SK-N-SH (cell line): ENCODE measurements at places on chromosomes 1 and 21.
A peak's percentile ranks its signal among the peaks of the same experiment; 100 is the strongest.

DNA sequence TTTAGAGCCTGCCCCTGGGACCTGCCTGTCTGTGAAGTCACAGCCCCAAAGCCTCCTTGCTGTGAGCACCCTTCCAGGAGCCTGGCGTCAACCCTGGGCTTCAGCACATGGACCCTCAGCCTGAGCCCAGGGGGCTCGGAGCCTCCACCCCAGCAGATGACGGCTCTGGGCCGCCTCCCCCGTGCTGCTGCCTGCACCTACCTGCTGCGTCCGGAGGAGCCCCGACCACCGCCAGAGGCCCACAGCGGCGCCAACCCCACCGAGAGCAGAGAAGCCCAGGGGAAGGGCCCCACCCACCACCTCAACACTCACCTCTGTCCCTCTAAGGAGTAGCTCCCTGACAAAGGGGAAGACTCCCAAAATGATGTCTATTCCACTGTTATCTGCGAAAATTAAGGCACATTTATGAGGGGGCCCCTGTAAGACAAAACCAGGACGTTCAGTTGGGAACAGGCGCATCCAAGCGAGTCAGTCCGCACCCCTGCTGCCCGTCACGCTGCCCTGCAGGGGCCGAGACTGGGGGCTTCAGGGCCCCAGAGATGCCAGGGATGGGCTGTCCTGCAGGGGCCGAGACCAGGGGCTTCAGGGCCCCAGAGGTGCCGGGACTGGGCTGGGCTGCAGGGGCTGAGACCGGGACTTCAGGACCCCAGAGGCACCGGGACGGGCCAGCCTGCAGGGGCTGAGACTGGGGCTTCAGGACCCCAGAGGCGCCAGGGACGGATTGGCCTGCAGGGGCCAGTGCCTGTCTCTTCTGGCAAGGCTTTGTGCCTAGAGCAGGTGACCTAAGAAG is 15.8 kb downstream of the PANK4 start:
- no peak for DNase-seq

- DNase-seq = no peak
Observed at GRCh38 chr21:46187814-46188213, 3.6 kb upstream of the SPATC1L start.

GRCh38 chr1:115596080-115596780 is 45.5 kb upstream of the VANGL1 start:
- DNase-seq = no peak

DNA sequence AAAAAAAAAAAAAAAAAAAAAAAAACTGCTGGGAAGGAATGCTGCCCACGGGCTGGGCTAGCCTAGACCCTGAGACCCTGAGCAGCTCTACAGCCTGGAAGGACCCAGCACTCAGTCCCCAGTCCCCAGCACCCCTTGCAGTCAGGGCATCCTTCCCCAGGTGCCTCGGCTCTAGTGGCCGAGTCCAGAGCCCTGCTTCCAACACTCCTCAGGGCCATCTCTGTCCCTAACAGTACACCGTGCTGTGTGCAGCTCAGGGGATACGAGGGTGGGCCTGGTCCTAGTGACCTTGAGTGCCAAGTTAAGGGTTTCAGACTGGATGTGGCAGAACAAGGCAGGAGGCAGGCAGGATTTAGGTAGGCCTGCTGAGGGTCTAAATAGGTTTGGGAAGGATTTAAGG is 50.2 kb upstream of the LRP8 start:
- DNase-seq = no peak

GRCh38 chr21:39300587-39300986 is 12.8 kb downstream of the BRWD1 start:
- DNase-seq = no peak

DNA sequence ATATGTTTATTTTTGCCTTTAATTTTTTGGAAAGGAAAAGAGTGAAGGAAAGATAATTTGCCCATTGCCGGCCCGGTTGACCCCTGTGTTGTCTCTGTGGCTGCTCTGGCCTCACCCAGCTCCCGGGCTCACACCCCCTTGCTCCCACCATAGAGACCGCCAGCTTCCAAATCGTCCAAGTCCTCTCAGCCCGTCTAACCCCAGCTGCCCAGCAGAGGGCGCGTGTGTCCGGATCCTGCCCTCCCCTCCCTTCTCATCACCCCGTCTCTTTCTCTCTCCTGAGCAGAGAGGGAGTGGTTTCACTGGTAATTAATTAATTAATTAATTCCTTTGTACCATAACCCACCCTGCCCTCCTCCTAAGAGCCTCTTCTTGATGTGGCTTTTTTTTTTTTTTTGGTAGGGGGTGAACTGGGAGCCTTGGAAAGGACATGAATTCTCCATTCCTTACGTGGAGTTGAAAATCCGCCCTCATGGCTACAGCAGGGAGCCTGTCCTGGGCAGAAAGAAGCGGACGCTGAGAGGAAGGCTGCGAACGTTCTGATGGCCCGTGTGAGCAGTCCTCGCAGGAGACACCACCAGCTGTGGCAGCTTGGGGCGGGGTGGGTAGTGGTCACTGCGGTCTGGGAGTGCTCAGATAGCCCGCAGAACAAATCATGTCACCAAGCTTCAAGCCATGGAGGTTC is 45.9 kb downstream of the KIAA0040 start:
- DNase-seq = peak; percentile 85

GRCh38 chr1:220325306-220325995 is 53.2 kb upstream of the RAB3GAP2 start:
- DNase-seq = no peak

DNA sequence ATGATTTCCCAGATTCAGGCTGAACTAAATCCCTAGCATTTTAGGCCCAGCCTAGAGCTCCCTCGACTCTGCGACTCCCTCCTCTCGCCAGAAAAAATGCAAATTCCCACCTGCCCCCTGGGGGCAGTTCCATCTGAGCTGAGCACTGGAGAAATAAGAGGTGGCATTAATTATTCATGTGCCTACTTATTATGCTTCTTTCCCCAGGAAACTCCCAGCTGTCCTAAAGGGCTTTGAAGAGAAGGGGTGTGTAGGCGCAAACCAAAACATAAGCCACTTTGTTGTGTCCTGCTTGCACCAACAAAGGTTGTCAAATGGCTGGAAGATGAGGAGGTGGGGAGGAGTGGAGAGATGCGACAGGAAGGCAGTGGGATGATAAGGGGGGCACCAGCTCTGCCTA is 41.4 kb upstream of the GOLT1A start:
- DNase-seq = no peak

DNA sequence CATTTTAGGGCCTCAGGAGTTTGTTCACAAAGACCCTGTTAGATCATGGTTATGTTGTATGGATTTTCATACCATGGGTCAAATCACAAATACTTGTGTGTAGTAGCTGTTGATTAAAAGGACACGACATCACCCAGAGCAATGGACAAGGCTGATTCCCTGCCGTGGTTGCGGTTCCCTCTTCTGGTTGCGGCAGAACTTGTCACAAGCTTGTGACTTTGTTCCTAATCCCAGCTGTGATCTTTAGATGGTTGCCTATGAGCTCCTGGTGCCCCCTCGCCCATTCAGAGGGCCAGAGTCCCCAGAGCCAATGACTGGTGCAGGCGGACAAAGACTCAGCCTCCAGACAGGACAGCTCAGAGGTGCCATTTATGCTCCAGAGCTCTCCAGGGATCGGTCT is 11.8 kb upstream of the SDHB start:
- DNase-seq = no peak

GRCh38 chr1:245566952-245567351 is 412.2 kb downstream of the KIF26B start:
- DNase-seq = peak; percentile 82

DNA sequence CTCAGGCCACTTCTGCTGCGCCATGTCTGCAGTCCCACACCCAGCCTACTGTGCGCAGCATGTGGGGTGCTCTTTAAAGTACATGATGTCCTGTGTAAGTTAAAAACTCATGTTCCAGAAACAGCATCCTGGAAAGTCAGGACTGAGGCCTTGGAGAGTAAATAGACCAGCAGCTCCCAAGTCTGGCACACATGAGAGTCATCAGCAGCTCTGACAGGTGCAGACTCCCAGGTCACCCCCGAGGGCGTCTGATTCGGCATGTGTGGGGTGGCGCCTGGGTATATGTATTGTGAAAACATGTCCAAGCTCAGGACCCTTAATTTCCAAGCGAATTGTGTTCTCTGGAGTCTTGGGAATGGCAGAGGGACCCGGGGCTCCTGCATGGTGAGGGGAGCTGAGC is 120.1 kb upstream of the RUNX3 start:
- no peak for DNase-seq

DNA sequence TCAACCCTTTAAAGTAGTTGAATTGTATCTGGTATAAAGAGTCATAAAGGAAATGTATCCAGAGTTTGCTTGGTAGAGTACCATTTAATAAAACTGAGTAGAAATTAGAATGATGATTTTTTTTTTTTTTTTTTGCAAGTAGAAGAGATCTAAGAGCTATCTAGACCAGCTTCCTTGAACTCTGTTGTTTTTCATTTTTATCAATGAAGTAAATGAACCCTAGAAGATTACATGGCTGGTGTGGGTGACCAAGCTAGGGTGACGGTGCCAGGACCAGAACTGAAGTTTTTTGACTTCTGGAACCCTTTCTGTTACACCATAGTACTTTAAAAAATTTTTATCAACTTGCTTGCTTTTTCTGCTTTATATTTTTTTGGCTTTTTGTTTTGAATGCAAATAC is 36.9 kb downstream of the MACO1 start:
- DNase-seq = no peak

DNA sequence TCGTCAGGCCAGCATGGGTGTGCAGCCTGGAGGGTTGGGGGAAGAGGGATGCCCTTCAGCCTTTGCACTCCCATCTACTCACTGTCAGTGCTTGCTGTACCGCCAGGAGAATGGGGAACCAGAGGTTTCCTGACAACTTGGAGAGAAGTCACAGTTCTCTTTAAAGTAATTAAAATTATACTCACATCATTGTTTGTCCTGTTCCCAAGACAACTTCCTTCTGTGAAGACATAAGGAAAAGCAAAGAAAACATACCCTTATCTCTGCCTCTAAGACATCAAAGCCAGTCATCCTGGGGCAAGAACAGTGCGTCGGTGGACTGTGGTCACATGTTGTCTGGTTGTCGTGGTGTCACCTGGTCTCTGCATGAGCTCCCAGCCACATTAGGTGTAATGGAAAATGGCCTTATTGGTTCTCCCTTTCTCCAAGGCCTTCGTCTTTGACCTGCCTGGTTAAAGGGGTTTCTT is 17.6 kb downstream of the TRAF5 start:
- no peak for DNase-seq

GRCh38 chr1:162703708-162704107 is 71.4 kb downstream of the DDR2 start:
- no peak for DNase-seq

DNA sequence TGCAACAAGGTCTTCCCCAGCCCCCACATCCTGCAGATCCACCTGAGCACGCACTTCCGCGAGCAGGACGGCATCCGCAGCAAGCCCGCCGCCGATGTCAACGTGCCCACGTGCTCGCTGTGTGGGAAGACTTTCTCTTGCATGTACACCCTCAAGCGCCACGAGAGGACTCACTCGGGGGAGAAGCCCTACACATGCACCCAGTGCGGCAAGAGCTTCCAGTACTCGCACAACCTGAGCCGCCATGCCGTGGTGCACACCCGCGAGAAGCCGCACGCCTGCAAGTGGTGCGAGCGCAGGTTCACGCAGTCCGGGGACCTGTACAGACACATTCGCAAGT is 3.8 kb downstream of the ZBTB18 start:
- DNase-seq = no peak

DNA sequence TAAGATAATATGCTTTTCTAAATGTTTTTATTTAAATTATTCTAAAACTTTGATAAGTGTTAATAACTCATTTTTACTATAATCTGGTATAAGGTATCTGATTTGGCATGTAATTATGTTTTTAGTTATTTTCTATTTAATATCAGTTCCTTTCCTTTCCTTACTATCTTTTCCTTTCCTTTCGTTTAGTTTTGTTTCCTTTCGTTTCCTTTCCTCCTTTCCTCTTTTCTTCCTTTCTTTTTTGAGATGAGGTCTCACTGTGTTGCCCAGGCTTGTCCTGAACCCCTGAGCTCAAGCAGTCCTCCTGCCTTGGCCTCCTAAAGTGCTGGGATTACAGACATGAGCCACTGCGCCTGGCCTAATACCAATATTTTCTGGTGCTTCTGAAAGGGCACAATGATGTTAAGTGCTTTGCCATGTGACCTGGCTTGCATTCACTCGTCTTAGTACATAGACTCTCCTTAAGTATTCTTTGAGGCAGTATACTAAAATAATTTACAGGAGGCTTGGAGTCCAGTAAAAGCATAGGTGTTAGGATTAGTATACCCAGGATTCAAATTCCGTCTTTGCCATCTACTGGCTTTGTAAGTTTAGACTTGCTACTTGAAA is 18.7 kb downstream of the MIER1 start:
- no peak for DNase-seq

- DNase-seq = no peak
Observed at GRCh38 chr1:205249651-205250050, 21.9 kb downstream of the TMCC2 start.

DNA sequence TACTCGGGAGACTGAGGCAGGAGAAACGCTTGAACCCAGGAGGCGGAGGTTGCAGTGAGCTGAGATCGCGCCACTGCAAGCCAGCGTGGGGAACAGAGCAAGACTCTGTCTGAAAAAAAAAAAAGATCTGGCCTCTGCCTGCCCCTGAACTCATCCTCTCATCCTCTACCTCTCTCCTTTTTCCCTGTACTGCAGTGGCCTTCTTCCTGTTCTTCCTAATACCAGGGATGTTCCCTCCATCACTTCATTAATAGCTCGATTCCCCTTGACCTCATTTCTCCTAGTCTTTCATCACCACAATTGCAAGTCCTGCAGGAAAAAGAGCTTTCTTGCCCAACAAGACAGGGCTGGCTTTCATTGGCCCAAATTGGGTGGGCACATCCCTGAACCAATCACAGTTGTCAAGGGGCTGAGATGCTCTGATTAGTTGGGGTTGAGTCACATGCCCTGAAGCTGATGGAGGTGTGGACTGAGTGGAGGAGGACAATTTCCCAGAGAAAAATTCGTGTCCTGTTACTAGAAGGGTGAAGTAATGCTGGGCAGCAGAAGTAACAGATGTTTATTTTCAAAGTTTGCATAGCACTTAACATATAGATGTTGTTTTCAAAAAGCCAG is 86.8 kb upstream of the PUM1 start:
- no peak for DNase-seq

GRCh38 chr1:183454377-183454776 is 17.9 kb upstream of the SMG7 start:
- no peak for DNase-seq

GRCh38 chr1:55955016-55955621 is 624.2 kb downstream of the PLPP3 start:
- DNase-seq = no peak

- no peak for DNase-seq
Observed at GRCh38 chr1:247337250-247337746, 5.6 kb upstream of the ZNF496 start.

GRCh38 chr1:162040657-162041056 is 17.0 kb upstream of the OLFML2B start:
- DNase-seq = no peak

- no peak for DNase-seq
Observed at GRCh38 chr1:11664336-11665065, 501 bp downstream of the FBXO6 start.

- no peak for DNase-seq
Observed at GRCh38 chr21:18142655-18143054, 102.0 kb upstream of the CHODL start.

- no peak for DNase-seq
Observed at GRCh38 chr1:54360165-54361005, 45.8 kb downstream of the SSBP3 start.

- DNase-seq = no peak
Observed at GRCh38 chr1:109246141-109246551, 3.2 kb upstream of the CELSR2 start.
